ENCODE measurements at places on chromosomes 2 and 18.

DNA sequence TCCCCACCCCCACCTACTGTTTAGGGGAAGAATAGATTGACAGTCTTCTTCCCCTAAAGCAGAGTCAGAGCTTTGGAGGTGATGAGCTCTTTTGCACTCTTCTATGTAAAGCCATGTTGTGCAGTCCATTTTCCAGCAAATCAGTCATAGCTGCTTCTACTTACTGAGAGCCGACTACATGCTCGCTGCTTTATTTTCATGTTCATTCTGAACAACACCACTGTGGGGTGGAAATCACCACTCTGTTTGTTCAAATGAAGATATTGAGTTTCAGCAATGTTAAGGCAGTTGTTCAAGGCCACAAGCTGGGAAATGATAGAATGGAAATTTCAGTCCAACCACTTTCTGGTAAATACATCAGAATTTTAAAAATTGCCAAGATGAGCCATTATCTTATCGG is 88.3 kb downstream of the INSIG2 start:
- DNase-seq, result peak; percentile 14

DNA sequence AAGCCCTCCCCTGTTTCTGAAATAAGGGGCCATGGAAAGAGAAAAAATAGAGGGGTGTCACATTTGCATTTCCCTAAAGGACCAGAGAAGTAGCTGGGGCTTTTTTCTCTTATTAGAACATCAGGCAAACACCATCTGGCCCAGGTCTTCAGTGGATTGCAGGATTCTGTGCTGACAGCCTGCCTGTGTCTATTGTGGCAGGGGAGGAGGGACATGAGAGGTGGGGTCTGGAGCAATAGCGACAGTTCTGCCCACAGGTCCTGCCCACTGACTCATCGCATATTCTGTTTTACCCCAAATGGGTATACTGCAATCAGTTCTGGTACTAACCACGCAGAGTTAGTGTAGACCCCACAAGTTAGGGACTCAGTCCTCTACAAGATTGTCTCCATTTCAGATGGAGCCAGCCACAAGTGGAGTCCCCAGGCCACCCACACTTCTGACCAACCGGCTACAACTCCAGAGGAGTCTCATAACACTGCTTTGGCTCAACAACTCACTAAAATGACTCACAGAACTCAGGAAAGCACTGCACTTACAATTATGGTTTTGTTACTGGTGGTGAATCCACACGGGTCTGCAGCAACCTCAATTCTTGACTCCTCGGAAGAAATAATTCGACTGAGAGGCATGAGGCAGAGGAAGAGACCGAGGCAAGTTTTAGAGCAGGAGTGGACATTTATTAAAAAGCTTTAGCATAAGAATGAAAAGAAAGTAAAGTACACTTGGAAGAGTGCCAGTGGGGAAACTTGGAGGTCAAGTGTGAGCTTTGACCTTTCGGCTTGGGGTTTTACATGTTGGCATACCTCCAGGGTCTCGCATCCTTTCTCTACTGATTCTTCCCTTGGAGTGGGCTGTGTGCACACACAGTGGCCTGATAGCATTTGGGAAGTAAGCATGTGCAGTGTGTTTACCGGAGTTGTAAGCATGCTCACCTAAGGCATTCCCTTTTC is 146.4 kb upstream of the SPATS2L start:
- DNase-seq, result no peak

DNA sequence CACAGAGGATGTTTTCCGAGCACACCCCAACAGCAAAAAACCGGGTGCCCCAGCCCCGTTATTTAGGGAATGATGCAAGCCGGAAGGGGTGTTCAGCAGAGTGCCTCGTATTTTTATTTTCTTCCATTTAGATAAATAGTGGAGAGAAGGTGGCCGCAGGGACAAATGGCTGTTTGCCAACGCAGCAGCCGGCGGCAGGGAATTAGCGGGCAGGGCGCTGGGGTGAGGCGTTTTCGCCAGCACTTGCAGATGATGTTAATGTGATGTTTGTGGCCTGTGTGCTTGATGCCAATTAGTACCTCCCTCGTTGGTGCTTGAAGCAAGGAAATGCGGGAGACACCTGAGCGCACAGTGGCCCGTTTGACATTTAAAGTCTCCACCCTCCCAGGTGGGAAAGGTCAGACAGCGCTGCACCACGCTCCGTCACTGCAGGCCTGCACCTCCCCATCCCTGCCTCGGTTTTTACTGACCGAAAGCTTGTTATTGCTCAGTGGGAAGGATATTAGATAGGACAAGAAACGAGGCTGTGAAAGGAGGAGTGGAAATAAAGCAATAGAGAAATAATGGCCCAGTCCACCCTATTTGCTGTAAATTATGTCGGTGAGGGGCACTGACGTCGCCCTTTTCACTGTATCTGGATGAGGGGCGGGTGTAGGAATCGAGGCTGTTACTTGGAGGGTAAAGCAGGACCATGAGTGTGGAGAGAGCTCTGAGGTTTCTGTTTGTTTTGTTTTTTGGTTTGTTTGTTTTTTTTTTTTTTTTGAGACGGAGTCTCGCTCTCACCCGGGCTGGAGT is 39.1 kb downstream of the NFATC1 start:
- no peak for DNase-seq

GRCh38 chr2:171226461-171226860 is 65.8 kb upstream of the TLK1 start:
- DNase-seq, result no peak

DNA sequence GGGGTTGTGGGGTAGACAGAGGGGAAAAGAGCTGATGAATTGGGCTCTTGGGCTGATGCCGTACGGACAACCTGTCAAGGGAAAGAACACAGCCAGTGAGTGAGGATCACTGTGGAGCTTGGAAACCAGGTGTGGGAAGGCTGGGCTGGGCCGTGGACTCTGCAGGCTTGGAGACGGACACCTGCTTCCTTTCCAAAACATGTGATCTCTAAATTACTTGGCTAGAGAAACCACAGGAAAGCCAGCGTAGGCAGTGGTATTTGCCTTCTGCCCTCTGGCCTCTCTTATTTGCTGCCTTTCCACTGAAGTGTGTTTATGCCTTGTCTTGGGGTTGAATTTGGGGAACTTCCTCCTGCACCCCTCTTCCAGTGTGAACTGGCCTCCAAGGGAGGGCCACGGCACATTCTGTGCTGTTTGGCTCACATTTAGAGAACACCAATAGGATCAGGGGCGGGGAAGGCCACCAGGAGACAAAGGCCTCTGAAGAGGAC is 267.7 kb downstream of the PRKCE start:
- peak; percentile 85 for DNase-seq

GRCh38 chr2:151518802-151519201 is 109.1 kb downstream of the RIF1 start:
- no peak for DNase-seq

DNA sequence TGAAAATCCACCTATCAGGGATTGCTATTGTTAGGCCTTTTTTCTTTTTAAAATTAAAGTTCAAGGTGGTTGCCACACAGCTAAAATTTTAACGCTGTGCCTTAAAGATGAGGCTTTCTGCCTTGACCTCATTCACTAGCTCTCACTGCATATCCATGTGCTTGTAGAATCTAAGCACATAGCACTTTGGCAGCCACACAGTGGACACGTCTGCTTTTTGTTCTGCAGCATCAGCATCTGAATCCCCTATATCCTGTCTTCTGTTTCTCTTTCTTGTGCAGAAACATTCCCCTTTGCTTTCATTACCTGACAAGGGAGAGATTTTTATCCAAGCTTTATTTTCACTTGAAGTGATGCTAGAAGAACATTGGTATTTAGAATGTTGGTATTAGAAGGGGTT is 38.1 kb downstream of the RALB start:
- DNase-seq, result no peak

Data from common myeloid progenitor, CD34-positive (primary cell).